ENCODE measurements at places on chromosomes 2 and 18.

DNA sequence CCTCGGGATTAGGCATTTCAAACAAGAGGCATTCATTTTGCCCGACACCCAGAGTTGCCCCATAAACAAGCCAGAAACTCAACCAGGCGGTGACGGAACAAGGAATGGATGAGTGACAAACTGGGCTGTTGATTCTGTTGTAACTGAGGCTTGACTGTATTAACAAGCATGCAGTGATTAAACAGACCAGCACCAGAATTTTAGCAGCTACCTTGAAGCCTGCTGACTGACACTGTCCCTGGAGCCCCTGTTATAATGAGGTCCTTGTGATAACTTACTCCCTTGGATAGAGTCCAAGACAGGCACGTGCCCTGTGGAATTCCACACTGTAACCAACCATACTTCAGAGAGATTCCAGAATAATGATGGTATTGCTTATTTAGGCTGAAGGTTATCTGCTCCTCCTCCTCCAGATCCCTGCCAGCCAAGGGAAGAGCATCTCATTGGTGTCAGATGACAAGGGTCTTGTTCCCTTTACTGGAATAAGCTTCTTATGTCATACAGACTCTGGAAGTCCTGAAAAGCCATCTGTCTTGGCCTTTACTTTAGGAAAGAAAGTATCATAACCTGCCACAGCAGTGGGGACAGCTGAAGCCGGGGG, 97.1 kb upstream of the RMDN2 start:
- DNase-seq: no peak

DNA sequence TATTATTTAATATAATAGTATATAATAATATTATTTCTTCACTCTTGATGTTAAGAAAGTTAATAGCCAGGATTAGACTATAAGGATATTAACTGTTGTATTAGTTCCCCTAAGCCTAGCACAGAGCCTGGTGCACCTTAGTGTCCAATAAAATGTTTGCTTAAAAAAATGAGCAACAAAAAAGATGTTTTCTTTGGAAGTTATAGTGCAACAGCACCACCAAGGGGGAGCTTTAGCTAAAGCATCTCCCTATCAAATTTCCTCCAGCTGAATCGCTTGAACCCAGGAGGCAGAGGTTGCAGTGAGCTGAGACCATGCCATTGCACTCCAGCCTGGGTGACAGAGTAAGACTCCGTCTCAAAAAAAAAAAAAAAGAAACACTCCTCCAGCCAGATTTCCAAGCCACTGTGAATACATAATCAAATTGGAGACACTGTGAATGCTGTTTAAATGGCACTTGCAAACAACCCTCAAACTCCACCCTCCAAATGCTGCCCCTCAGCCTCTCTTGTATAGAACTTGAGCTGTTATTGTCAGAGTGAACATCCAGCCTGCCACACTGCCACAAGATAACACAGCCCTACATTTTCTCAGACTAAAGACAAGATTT, 221.9 kb downstream of the DYM start:
- DNase-seq: peak; percentile 46

GRCh38 chr18:51273437-51273836, 76.0 kb upstream of the MEX3C start:
- no peak for DNase-seq

GRCh38 chr2:37585295-37585908, 86.0 kb downstream of the CDC42EP3 start:
- peak; percentile 32 for DNase-seq

- no peak for DNase-seq
These were observed 1378.9 kb upstream of the CELF4 start for GRCh38 chr18:38944446-38945024.

GRCh38 chr2:12824351-12824777, 107.6 kb downstream of the TRIB2 start:
- no peak for DNase-seq

GRCh38 chr2:170885130-170885791, 43.8 kb upstream of the GORASP2 start:
- DNase-seq: no peak

- no peak for DNase-seq
These were observed 605.2 kb upstream of the ID2 start for GRCh38 chr2:8076448-8077342.

- DNase-seq: no peak
These were observed 11.4 kb downstream of the SESTD1 start for GRCh38 chr2:179253226-179253625.

GRCh38 chr2:65794994-65795393, 362.6 kb upstream of the SPRED2 start:
- DNase-seq: no peak

DNA sequence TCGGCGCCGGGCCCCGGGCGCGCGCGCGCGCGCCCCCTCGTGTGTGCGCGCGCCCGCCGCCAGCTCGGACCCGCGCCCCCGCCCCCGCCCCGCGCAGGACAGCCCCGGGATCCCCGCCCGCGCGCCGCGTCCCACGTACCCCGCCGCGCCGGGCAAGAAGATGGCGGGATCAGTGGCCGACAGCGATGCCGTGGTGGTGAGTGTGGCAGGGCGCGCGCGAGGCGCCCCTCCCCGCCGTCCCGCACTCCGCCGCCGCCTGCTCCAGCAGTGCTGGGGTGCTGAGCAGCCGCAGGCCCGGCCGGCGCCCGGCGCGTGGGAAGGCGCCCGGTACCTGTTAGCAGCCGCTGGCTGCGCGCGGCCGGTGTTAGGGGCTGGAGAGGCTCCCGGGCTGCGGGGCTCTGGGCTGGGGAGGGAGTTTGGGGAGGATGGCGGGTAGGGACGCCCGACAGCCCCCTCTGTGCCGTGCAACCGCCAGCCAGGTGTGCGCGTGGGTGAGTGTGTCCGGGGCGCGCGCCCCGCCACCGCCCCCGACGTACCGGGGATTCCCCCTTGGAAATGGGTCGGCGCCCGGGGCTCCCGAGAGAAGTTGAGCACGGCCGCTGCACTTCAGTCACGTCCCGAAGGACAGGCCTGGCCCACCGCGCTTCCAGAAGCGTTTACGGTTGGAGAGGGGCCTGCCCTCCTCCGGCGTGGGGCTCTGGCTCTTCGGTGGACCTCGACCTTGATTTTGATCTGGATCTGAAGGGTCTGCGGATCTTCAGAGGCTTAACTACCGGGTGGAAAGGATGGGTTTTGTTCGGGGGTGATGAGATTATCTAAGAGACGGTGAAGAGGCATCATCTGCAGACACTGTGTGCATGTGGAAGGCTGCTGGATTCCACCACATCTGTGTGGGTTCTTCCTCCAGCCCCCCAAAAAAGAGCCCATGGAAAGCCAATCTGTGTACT, 697 bp downstream of the LGALSL start:
- peak; percentile 41 for DNase-seq

DNA sequence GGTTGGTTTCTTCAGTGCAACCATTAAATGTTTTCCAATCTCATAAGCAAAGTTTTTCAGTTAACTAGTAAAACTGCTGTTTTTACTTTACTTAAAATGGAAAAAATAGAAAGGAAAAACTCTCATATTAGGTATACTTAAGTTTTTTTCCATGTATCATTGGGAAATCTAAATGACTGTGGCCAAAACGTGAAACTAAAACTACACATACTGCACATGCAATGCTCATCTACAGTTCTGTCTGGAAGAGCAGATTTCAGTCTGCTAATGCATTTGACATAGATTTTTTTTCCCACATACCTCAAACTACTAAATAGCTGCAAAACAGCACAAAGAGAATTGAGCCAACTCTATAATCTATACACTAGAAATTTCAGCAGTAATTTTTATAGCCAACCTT, 62.6 kb downstream of the COL5A2 start:
- no peak for DNase-seq

- no peak for DNase-seq
These were observed 11.0 kb upstream of the CNGA3 start for GRCh38 chr2:98335271-98335670.

GRCh38 chr2:19187323-19188020, 171.0 kb downstream of the OSR1 start:
- no peak for DNase-seq

- no peak for DNase-seq
These were observed 35.7 kb downstream of the MYO3B start for GRCh38 chr2:170213651-170214050.

- DNase-seq: no peak
These were observed 185.7 kb upstream of the KLHL29 start for GRCh38 chr2:23199115-23199918.

DNA sequence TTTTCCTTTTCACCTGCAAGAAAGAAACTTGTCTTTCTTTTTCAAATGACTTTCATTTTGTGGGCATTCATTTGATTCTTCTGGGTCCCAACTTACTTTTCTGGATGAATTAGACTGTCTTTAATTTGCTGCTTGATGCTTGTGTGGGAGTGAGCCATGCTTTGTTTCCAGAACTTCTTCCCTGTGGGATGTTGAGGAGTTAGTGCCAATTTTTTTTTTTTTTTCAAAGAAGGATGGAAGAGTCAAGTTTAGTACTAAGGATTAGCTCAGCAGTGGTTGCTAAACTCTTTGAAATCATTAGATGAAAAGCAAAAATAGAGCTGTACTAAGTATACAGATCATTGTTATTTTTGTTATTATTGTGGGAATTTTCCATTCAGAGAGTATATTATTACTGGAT, 17.2 kb upstream of the KCTD1 start:
- DNase-seq: no peak

GRCh38 chr2:146748046-146748445, 1096.8 kb upstream of the ACVR2A start:
- DNase-seq: no peak

DNA sequence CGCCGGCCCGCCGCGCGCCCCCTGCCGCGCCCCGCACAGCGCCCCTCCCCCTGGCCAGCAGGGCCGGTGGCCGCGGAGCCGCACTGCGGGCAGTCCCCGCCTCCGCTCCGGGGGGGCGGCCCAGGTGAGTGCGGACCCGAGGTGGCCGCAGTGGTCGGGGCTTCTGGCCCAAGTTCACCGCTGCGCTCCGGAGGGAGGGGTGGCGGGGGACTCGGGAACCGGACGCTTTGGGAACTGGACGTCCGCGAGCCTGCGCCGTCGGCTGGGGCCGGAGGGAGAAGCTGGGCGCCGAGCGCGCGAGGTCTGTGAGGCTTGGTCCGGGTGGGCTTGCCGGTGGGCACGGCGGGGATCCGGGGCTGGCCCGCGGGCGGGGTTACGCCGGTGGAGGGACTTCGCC, 591 bp upstream of the LDLRAD4 start:
- DNase-seq: no peak

DNA sequence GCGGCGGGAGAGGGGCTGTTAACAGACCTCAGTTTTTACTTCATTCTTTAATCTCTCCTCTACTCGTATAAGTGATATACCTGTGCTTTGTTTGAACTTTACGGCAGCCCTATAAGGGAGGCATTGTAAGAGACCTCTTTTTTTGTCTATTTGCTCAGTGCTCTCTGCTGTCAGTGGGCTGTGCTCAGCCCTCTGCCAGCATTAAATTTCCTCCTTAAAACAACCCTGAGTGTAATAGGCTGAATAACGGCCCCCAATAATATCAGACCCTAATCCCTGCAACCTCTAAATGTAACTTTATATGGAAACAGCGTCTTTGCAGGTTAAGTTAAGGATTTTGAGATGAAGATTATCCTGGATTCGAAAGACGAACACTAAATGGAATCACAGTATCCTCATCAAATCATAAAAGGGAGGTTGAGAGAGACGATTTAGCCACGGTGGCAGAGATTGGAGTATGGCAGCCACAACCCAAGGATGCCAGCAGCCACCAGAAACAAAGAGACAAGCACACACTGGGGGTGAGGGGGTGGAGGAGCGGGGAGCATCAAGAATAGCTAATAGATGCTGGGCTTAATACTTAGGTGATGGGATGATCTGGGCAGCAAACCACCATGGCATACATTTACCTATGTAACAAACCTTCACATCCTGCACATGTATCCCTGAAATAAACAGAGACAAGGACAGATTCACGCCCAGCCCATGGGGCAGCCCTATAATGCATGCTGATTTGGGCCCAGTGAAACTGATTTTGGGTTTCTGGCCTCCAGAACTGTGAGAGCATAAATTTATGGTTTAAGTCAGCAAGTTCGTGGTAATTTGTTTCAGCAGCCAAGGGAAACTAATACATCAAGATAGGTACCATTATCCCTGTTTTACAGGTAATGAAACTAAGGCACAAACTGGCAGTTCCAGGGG, 894 bp upstream of the FARSB start:
- no peak for DNase-seq

GRCh38 chr2:3263487-3263886, 114.1 kb downstream of the EIPR1 start:
- no peak for DNase-seq

- peak; percentile 87 for DNase-seq
These were observed 2.7 kb downstream of the CDH7 start for GRCh38 chr18:65753520-65753919.

DNA sequence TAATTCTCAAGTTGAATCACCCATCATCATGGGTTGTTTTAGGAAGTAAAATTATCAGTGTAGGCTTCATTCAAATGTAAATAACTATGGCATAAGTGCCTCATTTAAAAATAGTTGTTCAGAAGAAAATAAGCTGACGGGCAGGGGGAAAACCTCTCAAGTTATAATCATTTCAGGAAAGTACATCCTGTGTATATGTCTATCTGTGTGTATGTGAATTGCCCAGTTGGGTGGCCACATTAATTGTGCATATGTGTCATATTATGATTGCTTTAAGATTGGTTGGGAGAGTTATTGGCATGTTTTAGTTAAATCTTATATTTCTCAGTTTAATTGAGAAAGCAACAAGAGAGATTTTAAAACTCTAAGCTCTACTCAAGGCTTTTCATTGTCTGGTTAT, 282.8 kb upstream of the VWC2L start:
- DNase-seq: no peak

- peak; percentile 48 for DNase-seq
These were observed 76.7 kb downstream of the MRPS9 start for GRCh38 chr2:105114551-105114950.

DNA sequence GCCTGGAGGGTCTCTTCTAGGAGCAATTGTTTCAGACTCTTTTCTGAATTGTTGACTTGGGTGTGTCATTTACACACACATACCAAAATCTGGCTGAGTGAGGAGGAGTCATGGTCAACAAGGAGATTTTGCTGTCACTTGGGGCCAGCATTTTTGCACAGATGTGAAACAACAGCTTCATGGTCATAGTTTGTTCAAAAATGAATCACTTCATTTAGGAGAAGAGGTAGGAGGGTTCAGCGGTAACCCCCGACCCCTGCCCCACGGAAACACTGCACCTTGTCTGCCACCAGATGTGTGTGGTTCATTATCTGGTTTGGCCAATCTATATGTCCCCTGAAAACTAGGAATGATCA, 42.2 kb downstream of the LBH start:
- DNase-seq: no peak

- DNase-seq: no peak
These were observed 92.6 kb upstream of the MGAT4A start for GRCh38 chr2:98823196-98824170.

- peak; percentile 45 for DNase-seq
These were observed 46.9 kb downstream of the GCA start for GRCh38 chr2:162390801-162391200.

GRCh38 chr2:138730497-138731030, 49.6 kb downstream of the NXPH2 start:
- no peak for DNase-seq

GRCh38 chr18:7230626-7231349, at the start of gene LRRC30:
LRRC30 (plus strand) TSS chr18:7231089; CDS start chr18:7231139, 50 bp downstream.
- no peak for DNase-seq

DNA sequence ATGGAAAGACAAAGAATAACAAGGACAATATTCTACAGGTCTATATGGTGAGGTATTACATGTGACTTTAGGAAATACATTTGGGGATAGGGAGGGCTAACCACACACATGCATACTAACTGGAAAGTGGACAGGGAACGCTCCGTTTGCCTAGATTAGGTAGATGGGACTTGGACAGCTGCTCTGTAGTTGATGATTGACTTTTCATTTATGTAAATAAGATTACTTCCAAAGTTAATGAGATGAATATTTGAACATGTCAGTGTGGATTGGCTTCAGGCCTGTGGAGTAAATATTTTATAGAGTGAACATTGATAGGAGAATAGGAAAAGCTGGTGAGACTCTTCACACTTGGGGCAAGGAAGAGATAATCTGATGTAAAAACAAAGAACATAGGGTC, 142.0 kb downstream of the NCK2 start:
- no peak for DNase-seq
